ENCODE measurements at places on chromosomes 6 and 20. TPM values are rescaled to one million over a fixed set of nuclear protein-coding genes. Genes with fewer than 3 reads are reported as not detected.
A peak's percentile ranks its signal among the peaks of the same experiment; 100 is the strongest.

Gene CTAGE9
- total RNA-seq, result not detected

- no peak for DNase-seq
Observed at GRCh38 chr6:2129182-2129621, 116.2 kb downstream of the GMDS start.

Gene APOM
- total RNA-seq, result 0.26 TPM

Gene DSP
- total RNA-seq, result 394 TPM

Gene SAMD3
- not detected for total RNA-seq

- no peak for DNase-seq
Observed at GRCh38 chr20:46339037-46339436, 30.7 kb upstream of the CDH22 start.

DNA sequence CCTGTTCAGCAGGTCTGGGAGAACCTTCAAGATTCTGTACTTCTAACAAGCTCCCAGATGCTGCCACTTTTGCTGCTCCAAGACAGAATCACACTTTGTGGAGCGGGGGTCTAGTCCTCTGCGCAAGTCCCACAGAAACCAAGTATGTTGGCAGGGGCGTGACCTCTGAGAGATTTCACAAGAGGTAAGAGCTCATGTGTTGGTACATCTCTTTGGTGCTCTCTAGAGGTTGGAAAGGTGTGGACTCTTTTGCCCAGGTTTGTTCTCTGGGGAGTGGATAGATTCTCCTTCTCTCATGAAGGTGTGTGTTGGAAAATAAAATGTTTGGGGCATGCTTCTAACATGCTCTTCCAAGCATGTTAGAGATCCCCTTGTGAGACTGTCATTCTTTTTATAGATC, 340.9 kb upstream of the IRAK1BP1 start:
- DNase-seq, result peak; percentile 20

- no peak for DNase-seq
Observed at GRCh38 chr6:75566137-75566767, 35.4 kb upstream of the SENP6 start.

Gene BPI
- not detected for total RNA-seq

DNA sequence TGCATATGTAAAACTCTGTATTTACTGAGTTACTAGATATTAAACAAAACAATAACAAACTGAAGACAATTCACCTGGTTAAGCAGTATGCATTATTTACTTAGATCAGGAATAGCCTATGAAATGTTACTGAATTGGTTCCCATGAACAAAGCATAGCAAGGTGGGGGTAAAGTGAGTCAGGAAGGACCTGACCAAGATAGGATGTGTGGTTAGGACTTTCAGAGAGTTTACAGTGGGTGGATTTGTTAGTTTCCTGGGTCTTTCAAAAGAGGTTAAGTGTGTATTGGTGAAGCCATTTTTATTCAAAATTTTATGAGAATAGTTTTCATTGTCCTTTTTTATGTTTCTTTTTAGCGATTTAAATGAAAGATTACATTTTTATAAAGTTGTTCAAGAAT, 32.9 kb downstream of the TBPL1 start:
- no peak for DNase-seq

DNA sequence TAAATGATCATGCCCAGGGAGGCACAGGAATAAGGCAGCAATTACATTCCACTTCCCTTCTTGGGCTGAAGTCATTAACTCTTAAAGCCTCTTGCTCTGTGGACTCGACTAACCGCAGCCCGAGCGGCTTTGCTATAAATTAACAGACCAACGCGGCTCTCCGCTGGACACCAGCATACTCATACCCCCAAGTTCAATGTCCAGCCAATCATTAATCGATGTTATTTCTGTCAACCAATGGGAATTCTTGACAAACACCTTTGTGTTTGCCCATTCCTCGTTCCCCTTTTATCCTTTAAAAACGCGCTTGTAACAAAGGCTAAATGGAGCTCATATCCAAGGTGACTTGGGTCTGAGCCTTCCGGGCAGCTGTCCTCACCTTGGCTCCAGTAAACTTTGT, 183.1 kb upstream of the RALGAPA2 start:
- DNase-seq, result no peak

- peak; percentile 2 for DNase-seq
Observed at GRCh38 chr20:15446373-15446772, 1109.0 kb upstream of the FLRT3 start.

- no peak for DNase-seq
Observed at GRCh38 chr20:54158226-54158625, 15.6 kb downstream of the CYP24A1 start.
